ENCODE measurements at places on chromosomes 2 and 18.

- no peak for DNase-seq
Measured at GRCh38 chr18:31648458-31648857, 35.9 kb downstream of the B4GALT6 start.

DNA sequence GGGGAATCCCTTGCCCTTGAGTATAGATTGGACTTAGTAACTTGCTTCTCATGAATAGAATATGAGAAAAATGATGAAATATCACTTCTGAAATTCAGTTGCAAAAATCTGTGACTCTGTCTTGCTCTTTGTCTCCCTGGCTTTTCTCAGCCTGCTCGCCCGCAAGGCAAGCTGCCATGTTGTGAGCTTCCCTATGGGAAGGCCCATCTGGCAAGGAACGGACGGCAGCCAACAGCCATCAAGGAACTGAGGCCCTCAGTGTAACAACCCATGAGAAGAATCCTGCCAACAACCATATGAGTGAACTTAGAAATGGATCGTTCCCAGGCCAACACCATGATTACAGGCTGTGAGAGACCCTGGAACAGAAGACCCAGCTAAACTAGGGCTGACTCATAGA, 58.4 kb upstream of the PGAP1 start:
- DNase-seq = no peak

- DNase-seq = no peak
Measured at GRCh38 chr2:189519631-189520387, 60.8 kb downstream of the SLC40A1 start.

DNA sequence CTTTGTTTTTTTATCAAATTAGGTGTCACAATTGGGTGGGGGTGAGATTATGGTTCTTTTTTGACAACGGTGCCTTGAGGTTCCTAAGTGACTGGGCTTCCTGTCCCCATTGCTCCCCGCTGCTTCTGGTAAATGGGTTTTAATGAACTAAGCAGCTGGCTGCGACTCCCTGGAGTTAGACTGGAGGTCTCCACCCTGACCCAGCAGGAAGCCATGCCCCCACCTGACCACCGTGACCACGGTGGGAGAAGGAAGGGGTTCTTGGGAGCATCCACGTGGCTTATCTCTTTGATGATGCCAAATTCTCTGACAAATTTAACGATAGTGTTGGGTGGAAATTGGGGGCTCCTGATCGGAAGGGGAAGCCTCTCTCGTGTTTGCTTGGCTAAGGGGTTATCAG, 12.2 kb downstream of the CNDP2 start:
- DNase-seq = no peak

- DNase-seq = no peak
Measured at GRCh38 chr18:74068296-74068695, 79.3 kb downstream of the FBXO15 start.

DNA sequence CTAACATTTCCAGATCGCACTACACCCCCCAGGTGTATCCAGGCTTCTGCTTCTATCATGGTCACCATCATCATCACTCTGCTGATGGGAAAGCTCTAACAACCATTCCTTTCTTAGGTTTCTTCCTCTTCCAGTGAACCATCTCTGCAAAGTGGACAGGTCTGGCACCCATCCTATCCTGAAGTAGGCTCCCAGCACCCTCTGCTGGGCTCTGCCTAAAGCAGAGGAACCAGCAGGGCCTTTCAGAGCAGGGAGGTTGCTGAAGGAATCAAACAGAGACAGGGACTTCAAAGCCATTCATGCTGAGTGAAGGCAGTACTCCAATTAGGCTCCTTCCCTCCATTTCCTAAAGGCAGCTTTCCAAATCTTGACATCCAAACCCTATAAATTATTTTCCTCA, 27.2 kb upstream of the SATB2 start:
- DNase-seq = no peak
